ENCODE measurements at places on chromosomes 6 and 20.

GRCh38 chr20:31821427-31821826, 2.3 kb downstream of the MYLK2 start:
- DNase-seq: no peak

DNA sequence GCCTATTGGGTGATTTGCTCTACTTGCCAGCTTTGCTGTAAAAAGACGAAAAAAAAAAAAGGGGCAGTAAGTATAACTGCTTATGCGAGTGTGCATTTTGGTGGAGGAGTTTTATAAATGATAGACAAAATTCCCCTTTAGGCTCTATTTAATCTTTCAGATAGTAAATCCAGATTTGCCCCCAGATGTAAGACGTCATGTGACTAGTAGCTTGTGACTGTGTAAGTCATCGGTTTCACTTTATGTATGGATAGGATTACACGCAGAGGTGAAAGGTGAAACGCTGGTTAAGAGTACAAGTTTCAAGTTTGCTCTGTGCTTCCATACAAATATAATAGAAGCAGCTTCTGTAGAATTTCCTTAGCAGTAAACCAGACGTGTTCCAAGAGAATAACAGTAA, 7.9 kb downstream of the RAB32 start:
- no peak for DNase-seq

DNA sequence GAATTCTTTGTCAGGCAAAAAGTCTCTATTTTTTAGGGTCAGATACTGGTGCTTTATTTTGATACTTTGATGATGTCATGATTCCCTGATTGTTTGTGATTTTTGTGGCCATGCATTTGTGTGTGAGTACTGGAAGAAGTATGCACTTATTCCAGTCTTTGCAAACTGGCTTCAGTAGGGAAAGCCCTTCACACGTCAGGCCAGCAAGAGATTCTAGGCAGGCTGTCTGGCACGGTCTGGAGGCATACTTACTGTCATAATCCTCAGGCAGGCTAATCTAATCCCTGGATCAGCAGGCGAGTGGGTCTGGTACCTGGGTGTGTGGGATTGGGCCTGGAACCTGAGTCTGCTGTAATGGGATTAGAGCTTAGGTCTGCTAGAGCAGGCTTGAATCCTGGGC, 391.8 kb upstream of the MMS22L start:
- peak; percentile 4 for DNase-seq

DNA sequence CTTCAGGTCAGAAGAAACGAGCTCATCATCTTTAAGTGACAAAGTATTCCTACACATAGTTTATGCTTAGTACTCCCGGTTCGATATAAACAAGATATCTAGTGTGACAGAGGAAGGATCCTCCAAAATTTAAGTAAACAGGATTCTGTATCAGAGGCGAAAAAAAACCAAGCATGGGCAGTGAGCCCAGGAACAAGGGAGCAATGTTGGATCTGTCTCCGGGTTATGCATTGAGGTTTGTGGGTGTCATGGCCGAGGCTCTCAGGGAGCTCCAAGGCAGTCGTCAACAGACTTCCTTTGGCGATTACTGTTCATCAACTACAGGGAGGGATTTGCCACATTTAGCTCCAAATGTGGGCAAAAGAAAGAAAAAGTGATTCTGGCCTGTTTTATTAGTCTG, 319.5 kb downstream of the CBLN4 start:
- DNase-seq: no peak

GRCh38 chr20:32227306-32227705, 19.6 kb downstream of the POFUT1 start:
- no peak for DNase-seq

DNA sequence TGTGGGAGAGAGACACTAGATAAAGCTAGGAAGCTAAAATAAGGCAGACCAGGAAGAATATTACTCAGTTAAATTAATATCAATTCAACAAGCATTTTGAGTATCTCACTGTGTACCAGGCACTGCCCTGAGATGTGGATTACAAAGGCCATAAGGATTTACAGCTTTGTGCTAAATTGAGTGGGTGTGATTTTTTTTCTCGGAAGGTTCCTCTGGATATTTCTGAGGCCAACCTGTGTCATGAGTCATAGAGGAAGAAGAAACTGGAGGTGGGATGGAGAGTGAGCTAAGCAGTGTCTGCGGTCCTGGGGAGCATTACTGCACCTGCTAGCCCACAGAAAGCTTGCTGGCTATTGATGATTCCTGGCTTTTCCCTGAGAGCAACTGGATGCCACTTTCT, 135.2 kb downstream of the RFPL4B start:
- DNase-seq: peak; percentile 19

DNA sequence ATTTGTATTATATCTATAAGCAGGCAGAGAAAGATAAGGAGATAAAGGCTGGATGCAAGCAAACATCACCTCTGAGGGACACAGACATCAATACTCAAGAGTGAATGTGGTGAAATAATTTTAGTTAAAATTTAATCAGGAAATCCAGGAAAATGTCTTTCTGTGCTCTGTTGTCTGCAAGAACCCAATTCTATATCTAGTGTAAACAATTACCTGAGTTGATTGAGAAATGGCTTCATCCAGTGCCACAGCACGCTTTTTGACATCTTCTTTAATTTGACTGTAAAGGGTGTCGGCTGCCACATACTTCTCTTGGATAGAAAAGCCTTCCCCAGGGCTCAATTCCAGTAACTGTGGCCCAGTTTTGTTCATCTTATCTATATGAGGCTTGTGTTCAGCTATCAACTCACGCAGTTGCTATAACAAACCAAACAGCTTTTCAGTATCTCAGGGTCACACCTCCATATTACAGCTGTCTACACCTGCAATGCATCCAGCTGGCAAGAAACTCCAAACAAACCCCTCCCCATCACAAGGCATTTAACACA, 131.6 kb downstream of the DST start:
- DNase-seq: no peak

DNA sequence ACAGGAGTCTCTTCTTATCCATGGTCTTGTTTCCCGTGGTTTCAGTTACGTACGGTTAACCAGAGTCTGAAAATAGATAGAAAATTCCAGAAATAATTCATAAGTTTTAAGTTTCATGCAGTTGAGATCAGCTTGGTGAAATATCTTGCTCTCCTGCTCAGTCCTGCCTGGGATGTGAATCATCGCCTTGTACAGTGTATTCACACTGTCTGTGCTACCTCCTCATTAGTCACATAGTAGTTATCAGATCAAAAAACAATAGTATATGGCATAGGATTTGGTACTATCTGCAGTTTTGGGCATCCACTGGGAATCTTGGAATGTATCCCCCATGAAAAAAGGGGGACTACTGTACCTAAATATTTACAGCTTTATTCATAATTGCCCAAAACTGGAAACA, 22.7 kb upstream of the MOCS1 start:
- peak; percentile 91 for DNase-seq

- DNase-seq: no peak
Measured at GRCh38 chr6:38634518-38634917, 5.2 kb downstream of the BTBD9 start.

DNA sequence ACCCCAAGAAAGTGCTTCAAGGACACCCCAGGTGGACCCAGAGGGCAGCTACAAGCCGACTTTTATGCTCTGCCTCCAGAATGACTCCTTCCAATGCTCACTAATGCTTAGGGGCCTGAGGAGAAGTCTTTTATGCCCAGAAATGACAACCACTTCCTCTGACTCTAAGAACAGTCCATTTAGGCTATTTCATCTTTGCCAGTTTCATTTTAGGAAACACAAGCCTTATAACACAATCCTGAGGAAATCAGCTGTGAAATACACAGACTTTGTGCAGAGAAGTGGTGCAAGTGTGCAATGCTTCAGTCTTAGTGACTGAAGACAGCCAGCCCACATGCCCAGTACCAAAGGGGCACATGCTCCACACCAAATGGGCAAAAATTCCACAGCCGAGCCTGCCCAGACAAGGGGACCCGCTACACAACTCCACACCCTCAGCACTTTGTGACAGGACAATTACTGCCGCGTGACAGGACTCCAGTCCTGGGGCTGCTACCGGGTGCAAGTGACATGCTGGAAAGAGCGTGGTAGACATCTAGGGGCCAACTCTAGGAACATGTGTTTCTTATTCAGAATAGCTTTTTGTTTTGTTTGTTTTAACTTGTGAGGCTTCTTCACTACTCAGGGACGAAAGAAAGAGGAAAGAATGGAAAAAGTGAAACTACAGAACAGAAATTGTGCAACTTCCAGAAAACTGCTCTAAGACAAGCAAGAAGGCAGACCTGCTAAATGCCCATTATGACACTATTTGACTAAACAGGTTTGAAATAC, 28.2 kb upstream of the PLAGL1 start:
- peak; percentile 8 for DNase-seq

DNA sequence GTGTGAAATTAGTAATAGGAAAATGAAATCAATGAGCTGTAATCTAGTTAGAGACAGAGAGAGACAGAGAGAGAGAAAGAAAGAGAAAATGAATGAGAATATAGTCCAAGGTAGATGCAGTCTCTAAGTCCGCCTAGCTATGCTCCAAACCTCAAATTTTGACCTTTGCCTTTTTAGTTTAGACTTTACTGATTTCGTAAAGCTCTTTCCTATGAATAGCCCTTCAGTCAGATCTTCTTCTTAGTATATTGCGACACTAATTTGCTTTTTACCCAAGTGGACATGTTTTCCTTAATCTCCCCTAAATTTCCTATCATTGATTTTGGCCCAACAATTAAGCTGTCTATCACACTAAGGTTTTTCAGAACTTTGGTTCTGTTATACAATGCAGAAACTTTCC, 49.5 kb downstream of the TFAP2D start:
- DNase-seq: no peak

DNA sequence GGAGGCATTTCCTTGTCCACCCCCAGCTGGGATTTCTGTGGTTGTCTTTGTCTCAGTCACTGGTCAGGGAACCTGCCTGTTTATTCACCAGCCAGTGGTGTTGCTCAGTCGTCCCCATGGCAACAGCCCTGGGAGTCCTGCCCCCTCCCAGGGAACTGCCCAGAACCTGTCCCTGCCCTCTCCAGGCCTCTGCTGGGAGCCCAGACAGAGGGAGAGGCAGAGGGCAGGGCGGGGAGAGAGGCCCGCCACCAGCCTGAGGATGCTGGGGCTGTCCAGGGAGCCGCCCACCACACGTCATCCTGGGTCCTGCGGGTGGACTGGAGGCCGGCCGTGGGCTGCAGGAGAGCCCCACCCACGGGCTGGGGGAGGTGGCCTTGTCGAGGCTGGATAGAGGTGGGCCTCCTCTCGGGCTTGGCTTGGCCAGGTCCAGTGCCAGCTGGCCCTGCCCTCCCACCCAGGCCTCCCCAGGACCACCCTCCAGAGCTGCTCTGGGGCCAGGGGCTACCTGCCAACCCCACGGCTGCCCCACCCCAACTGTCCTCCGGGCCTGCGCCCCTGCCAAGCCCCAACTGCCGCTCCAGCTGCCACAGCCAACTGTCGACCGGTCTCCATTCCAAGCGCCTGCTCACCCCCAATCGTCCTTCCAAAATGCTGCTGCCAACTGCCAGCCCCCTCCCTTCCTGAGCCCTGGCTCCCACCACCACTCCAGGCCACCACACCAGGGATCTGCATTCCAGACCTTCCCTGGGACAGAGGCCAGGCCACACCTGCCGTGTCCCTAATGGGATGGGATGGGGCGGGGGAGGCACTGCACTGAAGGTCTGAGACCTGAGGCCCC, 4.2 kb upstream of the ZBTB46 start:
- DNase-seq: peak; percentile 89

GRCh38 chr20:60589623-60590022, 631.4 kb downstream of the CDH26 start:
- DNase-seq: no peak

DNA sequence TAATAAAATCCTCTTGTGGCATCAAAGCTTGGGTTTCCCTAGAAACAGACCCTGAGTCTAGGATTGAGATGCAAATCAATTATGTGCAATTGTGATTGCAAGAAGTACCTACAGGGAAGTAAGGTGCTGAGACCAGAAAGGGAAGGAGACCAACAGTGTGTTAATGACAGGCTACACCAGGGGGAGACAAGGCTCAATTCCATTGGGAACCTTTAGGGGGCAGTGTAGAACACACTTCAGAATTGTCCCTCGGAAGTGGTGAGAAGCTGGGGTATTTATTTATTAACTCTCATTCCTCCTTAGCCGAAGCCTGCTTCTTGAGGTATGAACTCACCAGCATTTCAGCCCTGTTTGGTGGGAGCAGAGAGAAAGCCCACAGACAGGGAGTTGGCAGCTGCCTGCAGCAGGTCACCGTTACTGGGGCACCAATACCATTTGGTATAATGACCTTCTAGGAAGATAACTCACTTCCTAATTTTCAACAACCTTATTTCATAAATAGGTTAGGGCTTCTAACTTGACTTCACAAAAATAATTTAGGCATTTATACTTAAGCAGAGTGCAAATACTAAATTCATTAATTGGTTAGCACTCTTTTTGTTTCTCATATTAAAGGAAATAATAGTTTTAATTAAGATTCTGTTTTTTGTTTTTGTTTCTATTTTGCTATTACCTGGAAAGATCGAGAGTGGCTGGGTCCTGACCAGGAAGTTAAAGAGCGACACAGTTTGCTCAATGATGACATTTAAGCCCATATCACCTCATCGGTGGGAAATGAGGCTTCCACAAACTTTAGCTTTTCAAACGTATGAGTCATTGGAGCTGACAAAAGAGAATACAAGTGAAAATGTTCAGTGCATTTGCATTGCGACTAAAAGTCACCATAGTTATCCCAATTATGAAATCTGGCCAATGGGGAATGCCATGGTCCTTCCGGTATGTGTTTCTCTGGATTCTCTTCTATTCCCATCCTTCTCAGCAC, 94.8 kb downstream of the BTBD3 start:
- DNase-seq: peak; percentile 58

DNA sequence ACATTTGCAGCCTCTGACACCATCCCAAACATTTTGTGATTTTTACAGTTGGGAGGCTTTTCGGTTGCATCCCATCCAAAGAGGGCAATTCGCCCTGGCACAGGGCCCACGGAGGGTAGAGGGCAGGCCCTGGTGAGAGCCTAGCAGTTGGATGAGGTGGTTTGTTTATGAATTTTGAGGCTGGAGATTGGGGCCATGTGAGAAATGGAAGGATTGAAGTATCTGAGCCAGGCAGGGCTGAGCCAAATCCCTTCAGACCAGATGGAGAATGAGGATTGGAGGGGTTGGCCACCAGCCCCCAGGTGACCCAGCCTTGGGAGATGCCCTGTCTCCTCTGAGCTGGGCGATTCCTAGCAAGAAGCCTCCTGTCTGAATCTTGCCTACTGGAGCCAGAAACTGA, 52.6 kb upstream of the CCDC167 start:
- no peak for DNase-seq
